ENCODE measurements at places on chromosomes 2 and 18.
A peak's percentile ranks its signal among the peaks of the same experiment; 100 is the strongest.

DNA sequence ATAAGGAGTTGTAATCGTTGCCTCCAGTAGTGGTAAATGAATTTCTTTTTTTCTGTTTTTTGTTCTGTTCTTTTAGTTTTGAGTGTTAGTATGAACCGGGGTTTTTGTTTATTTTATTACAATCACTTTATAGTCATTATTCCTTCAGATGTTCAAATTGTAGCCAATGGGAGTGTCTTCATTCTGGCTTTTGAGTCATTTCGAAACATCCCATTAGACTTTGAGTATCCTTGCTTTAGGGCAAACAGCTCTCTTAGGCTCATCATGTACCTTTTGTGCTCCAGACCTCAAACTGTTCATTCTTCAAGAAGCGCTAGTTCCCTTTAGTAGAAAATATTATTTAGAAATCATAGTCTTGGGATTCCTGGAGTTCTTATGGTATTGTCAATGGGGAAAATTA, 54.2 kb upstream of the PAX3 start:
- no peak for DNase-seq

DNA sequence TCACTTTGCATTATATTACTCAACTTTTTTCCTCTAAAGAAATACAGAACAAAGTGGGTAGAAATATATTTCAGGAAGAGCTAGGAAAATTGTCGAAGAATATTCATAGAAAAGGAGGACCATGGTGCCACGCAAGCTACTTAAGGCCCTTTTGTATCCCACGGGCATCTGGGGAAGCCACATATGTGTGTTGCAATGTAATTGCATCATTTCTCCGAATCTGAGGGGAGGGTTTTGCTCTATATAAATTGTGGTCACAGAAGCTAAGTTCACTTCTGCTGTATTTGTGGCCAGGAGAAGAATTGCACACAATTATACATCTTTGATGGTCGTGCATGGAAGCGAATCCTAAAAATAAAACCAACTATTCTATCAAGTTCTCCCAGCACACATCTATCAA, 360.3 kb downstream of the IRS1 start:
- peak; percentile 41 for DNase-seq

GRCh38 chr18:42271647-42272414, 316.8 kb downstream of the PIK3C3 start:
- DNase-seq, result no peak

DNA sequence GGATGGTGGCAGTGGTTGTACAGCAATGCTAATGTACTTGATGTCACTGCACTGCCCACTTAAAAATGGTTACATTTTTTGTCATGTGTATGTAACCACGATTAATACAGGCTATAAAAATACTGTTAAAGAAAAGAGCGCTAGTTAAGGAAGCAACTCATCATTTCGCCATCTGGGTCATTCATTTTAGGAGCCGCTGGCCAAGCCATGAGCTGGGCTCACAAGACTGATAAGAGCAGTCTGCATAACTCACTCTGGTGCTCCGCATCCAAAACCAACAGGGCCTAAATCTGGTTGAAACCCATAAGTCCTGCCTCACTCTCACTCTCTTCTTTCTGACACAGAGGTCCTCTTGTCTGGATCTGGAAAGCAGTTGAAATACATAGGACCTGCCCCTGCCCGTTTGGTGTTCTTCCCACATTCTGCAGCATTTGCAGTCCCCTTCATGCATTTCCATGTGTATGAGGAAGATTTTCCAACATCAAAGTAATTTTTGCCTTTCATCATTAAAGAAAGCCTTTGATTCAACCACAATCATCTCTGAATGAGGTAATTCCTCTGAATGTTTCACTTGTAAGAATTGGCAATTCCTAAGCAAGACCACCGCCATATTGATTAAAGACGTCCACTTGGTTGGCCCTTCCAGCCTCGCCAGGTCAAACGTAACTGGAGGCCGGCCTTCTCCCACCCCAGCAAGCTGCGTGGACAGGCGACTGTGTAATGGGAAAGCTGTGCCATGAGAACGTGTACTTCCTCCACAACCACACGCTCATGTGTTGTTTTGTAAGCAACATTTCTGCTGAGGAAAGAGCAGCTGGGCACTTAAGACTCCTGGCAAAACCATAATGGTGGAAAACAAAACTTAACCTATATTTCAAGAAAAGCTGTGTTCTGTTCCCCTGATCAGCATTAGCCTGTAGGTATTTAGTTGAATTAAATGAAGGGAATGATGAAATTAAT, 112.2 kb downstream of the VAPA start:
- DNase-seq, result peak; percentile 60

- no peak for DNase-seq
Measured at GRCh38 chr2:216927163-216927562, 67.3 kb upstream of the TNP1 start.

GRCh38 chr18:9854801-9855676, 30.7 kb upstream of the TXNDC2 start:
- DNase-seq, result no peak

DNA sequence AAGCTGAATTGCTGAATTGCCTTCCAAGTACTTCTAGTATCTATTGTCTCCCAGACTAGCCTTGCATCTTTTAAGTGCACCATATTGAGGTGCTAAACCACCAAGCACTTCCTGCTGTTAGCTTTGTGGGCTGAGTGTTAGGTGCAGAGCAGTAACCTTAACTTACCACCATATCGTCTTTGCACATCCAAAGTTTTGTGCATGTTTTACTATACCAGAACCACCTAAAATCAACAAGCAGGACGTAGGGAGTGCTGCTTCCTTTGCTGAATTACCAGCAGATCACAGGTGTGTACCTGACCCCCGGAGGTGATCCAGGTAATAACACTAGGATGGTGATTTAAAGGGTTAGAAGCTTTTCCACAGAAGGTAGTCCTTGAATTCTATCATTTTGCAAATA, 359.9 kb upstream of the HNRNPA3 start:
- DNase-seq, result no peak
